ENCODE measurements at places on chromosomes 5 and 9.

GRCh38 chr9:126631254-126631653, 17.5 kb downstream of the LMX1B start:
- DNase-seq, result no peak

DNA sequence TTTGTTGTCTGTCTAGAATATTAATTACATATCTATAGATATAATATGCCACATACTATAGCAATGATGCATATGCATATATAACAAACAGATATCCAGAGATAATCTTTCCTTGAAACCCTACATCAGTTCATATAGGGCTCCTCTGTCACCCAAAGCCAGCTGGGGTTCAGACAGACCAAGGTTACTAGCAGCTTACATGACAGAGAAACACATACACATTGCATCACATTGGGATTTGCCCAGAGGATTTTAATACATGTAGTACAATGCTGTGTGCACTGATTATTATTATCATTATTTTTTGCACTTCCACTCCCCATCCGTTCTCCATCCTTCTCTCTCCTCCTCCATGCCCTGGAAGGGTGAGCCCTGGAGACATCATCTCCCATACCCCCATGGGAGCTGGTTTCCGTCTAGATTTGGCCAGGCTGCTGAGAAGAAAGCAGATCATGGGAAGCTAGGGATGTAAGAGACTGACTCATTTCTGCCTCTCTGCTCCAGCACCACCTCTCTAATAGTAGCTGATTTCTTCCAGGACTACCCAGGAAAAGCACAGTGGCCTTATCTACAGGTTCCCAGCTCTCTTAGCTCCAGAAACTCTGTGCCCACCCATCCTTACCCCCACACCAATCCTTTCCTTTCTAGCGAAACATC, 23.3 kb downstream of the FST start:
- DNase-seq, result no peak

DNA sequence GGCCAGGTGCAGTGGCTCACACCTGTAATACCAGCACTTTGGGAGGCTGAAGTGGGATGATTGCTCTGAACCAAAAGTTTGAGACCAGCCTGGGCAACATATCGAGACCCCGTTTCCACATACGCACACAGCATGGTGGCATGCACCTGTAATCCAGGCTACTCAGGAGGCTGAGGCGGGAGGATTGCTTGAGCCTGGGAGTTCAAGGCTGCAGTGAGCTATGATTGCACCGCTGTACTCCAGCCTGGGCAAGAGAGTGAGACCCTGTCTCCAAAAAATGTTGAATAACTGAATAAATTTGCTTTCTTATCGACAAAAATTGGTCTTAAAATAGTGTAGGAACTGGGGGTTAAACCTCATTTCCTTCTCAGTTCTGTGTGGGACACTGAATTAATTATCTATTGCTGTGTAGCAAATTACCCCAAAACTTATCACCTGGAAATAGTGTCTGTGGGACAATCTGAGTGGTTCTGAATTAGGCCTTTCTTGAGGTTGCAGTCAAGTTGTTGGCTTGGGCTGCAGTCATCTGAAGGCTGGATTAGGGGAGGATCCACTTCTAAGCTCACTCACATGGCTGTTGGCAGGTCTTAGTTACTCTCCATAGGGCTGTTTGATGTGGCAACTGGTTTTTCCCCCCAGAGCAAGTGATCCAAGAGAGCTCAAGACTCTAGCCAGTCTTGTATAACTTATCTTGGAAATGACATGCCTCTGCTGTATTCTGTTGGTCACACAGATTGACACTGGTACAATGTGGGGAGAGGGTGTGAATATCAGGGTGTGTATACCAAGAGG, 2.0 kb downstream of the SNX30 start:
- no peak for DNase-seq

- DNase-seq, result no peak
Observed at GRCh38 chr5:65873181-65873750, 53.1 kb upstream of the ERBIN start.

- no peak for DNase-seq
Observed at GRCh38 chr9:14993901-14994554, 83.8 kb upstream of the FREM1 start.

DNA sequence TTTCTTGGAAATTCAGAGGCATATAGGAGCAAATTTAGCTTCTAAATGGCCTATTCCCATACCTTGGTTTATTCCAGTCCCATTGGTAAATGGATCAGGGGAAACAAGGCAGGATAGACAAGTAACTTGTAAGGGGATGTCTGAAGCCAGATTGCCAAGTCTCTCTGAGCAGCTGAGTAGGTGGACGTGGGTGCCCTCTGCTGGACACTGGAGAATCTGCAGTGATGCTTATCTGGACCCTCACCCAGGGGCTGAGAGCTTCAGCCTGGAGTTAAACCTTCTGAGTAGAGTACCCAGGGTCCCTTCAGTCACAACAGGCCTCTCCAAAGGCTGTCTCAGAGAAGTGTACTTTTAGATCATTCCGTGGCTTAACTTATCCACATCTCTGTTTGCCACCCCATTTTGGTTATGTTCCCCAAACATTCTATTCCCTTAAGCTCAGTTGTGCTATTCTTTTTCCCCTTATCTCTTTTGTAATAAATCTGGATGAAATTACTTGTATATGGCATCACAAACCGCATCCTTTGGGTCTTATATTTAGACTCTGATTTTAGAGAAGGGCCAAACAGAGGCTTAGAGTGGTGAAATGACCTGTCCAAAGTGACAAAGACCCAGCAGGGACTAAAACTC, 218.3 kb upstream of the GLRA1 start:
- DNase-seq, result peak; percentile 65

DNA sequence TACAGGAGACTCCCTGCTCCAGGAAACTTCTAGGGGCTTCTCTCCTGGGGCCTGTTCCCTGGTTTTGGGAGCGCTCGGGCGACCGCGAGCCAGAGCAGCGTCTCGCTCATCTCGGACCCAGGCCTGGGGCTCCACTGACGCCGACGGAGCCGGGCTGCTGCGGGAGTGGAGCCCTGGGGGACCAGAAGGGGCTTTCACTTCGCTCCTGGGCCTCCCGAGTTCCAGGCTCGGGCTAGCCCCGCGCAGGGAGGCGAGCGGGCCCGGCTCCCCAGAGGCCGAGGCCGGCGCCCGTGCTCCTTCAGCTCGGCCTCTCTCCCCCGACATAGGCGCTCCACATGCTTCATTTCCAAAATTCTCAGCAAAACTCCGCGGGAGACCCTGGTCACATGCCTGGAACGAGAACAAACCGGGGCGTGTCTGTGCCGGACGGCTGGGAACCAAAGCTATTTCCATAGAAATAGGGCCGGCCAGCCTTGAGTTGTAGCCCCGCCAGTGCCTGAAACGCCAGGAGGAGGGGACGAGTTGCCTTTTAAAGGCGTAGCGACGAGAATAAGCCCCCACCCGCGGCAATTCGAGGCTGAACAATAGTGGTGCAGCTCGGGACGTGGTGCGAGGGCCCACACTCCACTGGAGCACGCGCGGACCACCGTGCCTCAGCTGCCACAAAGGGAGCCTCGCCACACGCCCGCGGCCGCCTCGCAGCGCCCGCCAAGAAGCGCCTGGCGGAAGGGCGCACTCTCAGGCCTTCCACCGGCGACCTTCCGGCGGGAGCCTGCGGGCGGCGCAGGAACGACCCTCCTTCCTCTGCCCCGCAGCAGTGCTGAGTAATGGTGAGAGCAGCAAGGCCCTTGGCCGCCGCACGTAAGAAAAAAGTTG, 1.1 kb upstream of the G3BP1 start:
- DNase-seq, result peak; percentile 88

DNA sequence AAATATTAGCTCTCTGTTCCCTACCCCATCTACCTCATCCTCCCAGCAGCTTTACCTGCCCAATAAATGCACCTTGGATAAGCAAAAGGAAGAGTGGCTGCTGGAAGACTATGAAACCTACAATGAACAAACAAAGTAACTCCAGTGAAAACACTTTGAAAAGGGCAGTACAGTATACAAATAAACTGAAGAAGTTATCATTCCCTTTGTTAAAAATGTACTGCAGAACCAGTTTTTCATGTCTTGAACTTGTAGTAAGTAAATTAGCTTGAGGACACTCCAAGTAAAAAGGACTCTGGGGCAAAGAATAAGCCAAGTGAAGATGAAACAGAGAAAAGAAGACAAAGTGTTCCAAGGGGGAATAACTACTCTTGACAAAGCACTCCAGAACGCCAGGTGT, 457.1 kb downstream of the DTWD2 start:
- DNase-seq, result no peak

GRCh38 chr9:126883636-126884035, 23.2 kb downstream of the ZBTB34 start:
- DNase-seq, result no peak

DNA sequence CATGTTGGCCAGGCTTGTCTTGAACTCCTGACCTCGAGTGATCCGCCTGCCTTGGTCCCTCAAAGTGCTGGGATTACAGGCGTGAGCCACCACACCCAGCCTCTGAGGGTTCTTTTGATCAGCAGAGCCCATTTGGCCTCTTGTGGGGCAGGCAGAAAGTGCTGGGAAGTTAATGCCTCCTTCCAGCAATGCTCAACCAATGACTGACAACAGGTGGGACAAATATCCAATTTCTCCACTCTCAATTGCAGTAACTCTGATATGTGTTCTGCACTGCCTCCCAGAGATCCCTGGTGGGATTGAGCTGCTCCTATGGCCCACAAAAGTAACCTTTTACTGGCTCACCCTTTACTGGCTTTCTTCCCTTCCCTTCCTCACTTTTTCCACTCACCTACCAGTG, 79.9 kb upstream of the APC start:
- DNase-seq, result no peak

DNA sequence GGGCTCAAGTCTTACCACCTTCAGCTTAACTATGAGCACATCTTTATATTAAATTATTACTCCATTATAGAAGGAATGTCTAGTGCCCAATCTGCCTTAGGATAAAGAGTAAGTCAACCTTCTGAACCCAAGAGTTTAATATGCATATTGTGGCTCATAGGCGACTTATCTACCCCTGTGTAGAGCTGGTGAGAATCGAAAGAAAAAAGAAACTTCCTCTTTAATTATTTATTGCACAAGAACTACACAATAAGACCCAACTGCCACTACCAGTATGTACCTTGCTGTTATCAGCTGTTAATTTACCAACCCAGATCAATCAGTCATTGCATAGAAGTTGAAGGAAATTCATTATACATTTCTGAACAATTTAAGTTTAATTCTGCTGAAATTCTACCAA, 329.1 kb upstream of the SLC24A2 start:
- no peak for DNase-seq

DNA sequence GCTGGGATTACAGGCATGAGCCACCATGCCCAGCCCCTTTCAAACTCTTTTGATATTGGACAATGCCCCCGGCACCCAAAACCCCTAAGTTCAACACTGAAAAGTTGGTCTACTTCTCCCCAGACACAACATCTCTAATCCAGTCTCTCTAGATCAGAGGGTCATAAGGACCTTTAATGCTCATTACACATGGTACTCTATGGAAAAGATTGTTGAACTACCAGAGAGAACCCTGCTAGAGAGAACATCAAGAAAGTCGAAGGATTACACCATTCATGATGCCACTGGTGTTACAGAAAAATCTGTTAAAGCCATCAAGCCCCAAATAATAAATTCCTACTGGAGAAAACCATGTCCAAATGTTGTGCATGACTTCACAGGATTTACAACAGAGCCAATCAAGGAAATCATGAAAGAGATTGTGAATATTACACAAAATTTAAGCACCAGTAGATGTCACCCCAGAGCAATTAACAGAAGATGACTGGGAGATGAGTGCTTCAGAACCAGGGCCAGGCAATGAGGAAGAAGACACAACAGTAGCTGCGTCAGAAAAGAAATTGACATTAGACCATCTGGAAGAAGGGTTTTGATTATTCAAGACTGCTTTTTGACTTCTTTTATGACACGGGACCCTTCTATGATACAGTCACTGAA, 28.3 kb upstream of the NIPAL4 start:
- no peak for DNase-seq

GRCh38 chr5:136033848-136034247, 5.1 kb downstream of the TGFBI start:
- no peak for DNase-seq

GRCh38 chr5:84092738-84093137, 291.9 kb downstream of the EDIL3 start:
- DNase-seq, result no peak

- no peak for DNase-seq
Observed at GRCh38 chr5:34464829-34465228, 191.3 kb upstream of the RAI14 start.

- DNase-seq, result no peak
Observed at GRCh38 chr5:138354926-138355378, 2.5 kb downstream of the KDM3B start.

GRCh38 chr5:119063579-119064379, 7.1 kb upstream of the DMXL1 start:
- no peak for DNase-seq

GRCh38 chr9:33517373-33517772, 6.7 kb upstream of the ANKRD18B start:
- no peak for DNase-seq

DNA sequence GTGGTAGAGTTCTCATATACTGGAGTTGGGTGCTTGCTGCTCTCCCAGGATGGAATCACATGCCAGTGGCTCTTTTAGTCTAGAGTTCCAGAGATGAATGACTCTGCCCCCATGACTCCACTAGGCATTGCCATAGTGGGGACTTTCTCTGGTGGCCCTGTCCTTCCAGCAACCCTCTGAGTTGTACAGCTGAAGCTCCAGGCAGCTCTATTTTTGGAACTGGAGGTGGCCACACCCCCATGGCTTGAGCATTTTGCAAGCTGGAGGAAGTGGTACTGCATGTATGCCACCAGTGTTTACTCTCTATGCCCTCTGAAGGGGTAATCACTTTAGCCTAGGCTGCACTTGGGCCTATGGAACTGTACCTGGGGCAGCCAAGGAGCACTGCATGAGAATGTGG, 112.6 kb downstream of the RANBP17 start:
- no peak for DNase-seq

GRCh38 chr5:124790895-124791732, 44.7 kb upstream of the ZNF608 start:
- DNase-seq, result no peak

GRCh38 chr5:175692996-175693710, 35.3 kb downstream of the HRH2 start:
- DNase-seq, result no peak

DNA sequence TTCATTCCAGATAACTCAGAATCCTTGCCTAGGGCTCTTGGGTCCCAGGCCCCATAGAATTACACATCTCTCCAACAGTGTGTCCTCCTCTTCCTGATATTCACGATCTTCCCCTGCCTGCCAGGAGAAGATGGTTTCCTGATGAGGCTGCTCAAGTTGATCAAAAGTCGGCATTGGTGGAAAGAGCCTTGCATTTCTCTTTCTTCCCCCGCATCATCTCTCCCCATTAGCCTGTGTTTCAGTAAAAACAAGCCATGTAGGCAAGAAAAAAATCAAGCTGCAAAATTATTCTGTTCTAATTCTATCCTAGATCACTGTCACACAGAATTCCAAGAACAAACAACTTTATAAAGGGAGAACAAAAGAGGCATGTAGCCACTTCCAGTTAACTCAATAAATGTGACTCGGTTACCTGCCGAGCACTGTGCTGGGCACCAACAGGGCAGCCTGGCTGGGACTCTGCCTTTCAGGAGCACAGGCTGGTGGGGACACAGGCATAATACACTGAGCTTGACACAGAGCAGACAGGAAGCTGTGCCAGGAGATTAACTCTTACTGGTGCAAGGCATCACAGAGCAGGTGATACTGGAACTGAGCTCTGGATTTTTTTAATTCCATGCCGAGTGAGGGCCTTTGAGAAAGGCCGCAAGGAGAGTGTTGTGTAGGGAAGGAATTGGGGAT, 25.6 kb downstream of the TMOD1 start:
- DNase-seq, result no peak

GRCh38 chr9:73736270-73736669, 584.6 kb downstream of the ANXA1 start:
- no peak for DNase-seq

All from right atrium auricular region (tissue), 2 donors.